ENCODE measurements at places on chromosomes 5 and 9.
A peak's percentile ranks its signal among the peaks of the same experiment; 100 is the strongest.

- DNase-seq: no peak
These were observed 33.7 kb downstream of the UBE2R2 start for GRCh38 chr9:33850677-33851076.

DNA sequence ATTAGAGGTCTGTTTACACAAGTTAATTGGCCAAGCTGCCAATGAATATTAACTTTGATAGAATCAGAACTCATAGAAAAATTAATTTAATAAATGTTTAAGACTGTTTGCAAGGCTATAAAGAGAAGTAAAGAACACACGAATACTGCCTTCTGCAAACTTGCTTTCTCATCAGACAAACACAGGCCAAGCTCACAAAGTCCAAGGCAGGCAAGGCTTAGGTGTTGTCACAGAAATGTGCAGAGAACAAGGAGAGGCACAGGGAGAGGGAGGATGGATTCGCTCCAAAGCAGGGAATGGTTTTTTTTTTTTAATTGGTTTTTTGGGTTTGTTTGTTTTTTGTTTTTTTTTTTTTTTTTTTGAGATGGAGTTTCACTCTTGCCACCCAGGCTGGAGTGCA, 43.4 kb downstream of the RETREG1 start:
- peak; percentile 54 for DNase-seq

GRCh38 chr5:93008502-93009207, 572.4 kb downstream of the NR2F1-AS1 start:
- no peak for DNase-seq

DNA sequence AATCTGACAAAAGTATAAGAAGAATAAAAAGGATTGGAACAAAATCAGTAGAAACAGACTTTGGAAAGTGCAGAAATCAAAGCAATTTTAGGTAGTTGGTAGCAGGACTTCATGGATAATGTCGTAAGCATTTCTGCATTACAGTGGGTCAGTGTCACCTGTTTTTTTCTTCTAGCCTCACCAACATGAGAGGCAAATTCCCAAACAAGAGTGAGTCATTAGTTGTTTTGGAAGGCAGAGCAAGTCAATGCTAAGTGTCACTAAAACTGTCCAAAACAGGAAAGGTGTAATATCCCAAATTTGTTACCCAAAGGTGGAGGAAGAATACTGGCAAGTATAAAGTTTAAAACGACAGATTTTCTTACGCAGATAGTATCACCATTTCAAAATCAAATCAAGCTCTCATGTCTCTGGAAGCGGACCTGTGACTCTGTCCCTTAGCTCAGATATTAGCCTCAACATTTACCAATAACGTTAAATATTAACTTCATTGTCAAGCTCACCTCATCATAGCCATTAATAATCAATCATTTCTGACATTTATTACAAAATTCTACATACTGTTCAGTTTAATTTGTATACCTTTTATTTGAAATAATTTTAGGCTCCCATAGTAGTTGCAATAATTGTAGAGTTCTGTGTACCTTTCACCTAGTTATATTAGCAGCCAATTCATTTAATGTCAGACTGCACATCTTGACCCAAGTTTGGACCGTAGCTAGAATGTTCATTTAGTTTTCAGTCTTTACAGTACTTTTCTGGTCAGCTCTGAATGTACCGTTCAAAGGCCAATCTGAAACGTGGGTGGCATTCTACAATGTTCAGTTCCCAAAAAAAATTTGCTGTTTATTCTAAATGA, 901.2 kb upstream of the COX7C start:
- no peak for DNase-seq

- DNase-seq: no peak
These were observed 5.0 kb downstream of the CHSY3 start for GRCh38 chr5:129909225-129909624.

DNA sequence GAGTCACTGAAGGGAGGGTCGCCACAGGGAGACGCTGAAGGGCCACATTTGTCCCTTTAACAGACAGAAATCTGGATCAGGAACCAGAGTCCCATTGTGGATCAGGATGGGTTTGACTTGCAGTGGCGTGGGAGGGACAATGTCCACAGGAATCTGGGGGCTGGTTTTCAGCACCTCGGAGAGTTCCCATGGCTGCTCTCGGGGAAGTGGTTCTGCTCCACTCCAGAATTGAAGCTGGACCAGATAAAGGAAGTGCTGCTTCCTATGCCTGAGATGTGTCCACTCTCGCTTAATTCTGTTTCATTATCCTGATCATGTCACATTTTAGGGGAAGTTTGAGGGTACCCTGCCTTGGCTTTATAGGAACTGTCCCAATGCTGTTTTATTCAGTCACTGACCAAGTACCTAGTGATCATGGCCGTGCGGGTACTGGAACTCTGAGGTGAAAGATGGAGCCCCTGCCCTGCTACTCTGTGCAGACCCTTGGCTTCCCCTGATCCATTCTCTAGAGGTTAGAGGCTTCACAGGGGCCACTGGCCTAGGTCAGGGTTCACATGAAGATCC, 28.7 kb downstream of the ENHO start:
- DNase-seq: peak; percentile 14

DNA sequence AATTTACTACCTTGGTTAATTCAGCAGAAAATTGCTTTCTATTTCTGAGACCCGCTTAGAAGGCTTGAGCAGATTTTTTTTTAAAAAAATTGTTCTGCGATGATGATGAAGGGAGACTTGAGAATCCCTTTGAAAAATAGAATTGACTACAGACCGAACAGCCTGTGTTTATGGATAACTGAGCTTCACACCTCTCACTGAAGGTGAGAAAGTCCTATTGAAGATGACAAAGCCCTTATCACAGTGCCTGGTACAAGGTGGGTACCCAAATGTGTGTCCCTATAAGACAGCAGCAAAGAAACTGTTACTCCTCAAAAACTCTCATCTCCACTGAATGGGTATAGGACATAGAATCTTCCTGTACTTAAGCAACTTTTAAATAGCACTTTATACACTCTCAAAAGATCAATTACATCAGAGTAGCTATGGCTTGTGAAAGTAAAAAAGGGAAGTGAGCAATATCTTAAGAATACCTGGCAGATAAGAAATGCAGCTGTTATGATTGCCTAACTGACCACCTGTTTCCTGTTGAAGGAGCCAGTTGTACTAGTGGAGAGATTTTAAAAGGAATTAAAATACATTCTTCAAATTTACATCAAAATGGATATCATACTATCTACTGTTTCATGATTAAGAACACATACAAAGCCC, 419.7 kb downstream of the CHSY3 start:
- no peak for DNase-seq

GRCh38 chr5:2886531-2886930, 135.1 kb upstream of the IRX2 start:
- no peak for DNase-seq

- peak; percentile 91 for DNase-seq
These were observed 40.8 kb upstream of the LARP1 start for GRCh38 chr5:154714266-154714986.

DNA sequence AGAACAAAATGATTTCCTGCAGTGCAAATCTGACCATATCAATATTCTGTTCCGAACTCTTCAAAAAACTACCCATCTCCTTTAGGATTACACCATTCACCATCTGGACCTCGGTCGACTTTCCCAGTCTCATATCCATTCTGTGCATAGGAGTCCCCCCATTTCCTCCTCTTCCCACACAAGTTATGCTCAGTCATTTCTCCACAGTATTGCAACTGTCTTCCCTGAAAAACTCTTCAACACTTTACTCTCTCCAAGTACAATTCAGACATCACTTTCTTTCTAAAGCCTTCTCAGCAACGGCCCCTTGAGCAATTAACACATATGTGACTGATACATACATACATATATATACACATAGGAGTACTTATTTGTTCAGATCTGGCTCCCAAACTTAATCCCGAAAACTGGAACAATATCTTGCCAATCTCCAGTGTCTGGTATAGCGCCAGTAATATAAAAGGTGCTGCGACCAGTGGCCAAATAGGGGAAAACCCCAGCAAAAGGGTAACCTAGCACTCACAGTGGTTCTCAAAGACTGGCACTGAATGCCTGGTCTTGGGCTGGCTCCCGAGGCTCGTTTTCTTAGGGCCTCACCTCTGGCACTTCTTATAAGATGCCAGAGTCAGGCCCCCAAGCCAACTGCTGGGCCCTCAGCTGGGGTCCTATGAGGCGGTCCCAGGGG, 629 bp downstream of the ZBTB26 start:
- DNase-seq: no peak

- DNase-seq: no peak
These were observed 173.0 kb downstream of the MACROH2A1 start for GRCh38 chr5:135225856-135226560.

All from small intestine (tissue), 16 donors.